Mammary epithelial cell (primary cell): ENCODE measurements at places on chromosomes 2 and 18. TPM values are rescaled to one million over a fixed set of nuclear protein-coding genes. Genes with fewer than 3 reads are reported as not detected.

GRCh38 chr2:238506371-238507068 is 79.8 kb downstream of the ASB1 start:
- DNase-seq, result no peak

GRCh38 chr18:55245211-55245614 is 286.0 kb upstream of the CCDC68 start:
- no peak for DNase-seq

The SLC9A4 gene
- not detected for polyA plus RNA-seq

The TSN gene
- polyA plus RNA-seq, result 31.7 TPM

DNA sequence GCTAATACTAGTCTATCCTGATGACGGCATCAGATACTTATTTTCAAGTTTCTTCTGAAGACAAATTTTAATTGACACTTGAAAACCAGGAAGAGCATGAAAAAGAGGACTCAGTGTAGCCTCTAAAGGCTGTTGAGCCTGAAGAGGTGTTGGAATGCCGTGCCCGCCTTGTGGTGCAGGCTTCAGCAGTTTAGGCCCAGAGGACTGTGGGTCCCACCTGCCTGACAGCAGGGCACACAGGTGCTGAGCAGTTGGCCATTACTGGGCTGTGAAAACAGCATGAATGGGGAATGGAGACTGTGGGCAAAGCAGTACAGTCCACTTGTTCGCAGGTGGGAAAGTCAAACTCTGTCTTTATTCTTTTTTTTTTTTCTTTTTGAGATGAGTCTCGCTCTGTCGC is 49.8 kb upstream of the THOC1 start:
- no peak for DNase-seq

GRCh38 chr18:21099442-21099841 is 12.2 kb downstream of the ROCK1 start:
- no peak for DNase-seq

The FAP gene
- polyA plus RNA-seq, result 25.5 TPM

DNA sequence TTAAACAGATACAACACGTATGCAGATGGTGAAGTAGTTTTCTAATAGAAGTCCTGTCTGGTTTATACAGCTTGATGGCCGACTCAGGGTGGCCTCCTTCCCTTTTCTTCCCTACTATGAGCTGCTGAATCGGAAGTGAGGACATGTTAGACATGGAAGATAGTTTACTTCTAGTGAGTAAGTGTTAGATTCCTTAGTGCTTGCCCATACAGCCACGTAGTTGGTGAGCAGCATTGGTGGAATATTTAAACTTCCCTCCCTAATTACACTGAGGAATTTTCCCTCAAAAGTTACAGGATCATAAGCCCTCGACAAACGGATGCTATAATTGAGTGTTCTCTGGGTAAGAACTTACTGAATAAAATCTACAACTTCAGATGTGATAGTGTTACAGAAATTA is 52.1 kb downstream of the RHBDD1 start:
- no peak for DNase-seq

GRCh38 chr2:41129988-41130387 is 678.1 kb upstream of the SLC8A1 start:
- DNase-seq, result no peak

GRCh38 chr2:231673348-231673770 is 35.0 kb upstream of the PTMA start:
- no peak for DNase-seq

DNA sequence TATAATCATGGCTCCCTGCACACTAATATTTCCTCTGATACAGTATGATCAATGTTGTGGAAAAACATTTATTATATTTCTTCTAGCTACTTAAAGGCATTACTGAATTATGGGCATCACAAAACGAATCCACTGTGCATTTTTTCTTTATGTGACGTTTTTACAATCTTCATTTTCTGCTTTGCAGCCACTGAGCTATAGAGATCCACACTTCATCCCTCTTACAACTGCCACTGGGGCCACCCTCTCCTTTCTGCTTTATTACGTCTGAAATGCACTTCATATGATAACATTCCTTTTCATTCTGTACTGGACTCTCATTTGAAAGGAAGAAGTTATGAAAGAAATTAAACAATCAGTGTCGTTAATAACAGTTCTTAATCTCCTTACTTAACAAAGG is 394.5 kb upstream of the HNRNPA3 start:
- DNase-seq, result no peak

The LPIN2 gene
- polyA plus RNA-seq, result 6.4 TPM

The TTN gene
- 0.16 TPM for polyA plus RNA-seq

The ZSWIM2 gene
- not detected for polyA plus RNA-seq

- DNase-seq, result peak; percentile 67
Observed at GRCh38 chr18:9612215-9612830, 2.0 kb downstream of the PPP4R1 start.

GRCh38 chr2:74690571-74690970 is 36.5 kb downstream of the SEMA4F start:
- DNase-seq, result peak; percentile 61

- DNase-seq, result no peak
Observed at GRCh38 chr18:11570769-11571412, 38.5 kb upstream of the SLC35G4 start.

DNA sequence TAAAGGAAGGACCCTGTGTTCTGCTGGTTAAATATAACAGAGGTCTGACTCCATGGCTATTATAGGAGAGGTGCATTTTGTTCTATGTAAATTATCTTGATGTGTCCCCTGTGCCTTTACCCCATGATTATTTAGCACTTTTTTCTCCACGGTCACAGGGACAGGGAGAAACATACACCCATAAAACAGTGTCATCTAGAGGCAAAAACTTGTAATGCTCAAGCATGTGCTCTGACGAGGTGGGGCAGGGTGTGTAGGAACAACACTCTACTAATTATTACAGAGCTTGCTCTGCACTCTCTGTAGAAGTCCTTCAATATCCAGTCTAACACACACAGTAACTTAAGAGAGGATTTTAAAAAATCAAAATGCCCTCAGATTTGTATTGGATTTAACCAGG is 187.9 kb downstream of the NEDD4L start:
- DNase-seq, result no peak

The CPO gene
- polyA plus RNA-seq, result not detected

GRCh38 chr18:74682991-74683297 is 85.3 kb downstream of the ZNF407 start:
- DNase-seq, result peak; percentile 34

GRCh38 chr2:144518748-144519596 is 947 bp downstream of the ZEB2 start:
- no peak for DNase-seq

DNA sequence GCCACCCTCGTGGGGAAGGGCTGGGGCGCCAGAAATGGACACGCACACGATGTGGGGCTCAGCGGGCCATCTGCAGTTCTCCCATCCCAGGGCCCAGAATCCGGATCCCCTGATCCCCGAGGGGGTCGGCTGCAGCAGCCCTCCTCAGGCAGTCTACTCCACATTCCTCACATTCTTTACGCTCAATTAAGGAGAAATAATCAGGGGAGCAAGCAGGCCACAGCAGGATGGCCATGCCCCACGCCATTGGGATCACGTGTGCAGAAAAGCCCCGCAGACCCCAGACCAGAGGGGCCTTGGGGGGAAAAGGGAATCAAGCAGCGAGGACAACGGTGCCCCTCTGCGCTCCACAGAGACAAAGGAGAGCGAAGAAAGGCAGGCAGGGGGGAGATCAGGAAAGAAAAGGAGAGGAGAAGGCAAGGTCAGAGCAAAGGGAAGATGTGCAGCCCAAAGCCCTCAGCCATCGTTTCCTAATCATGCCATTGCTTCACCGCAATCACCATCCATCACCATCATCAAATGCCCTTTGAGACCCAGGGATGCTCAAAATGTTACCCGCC is 17.5 kb upstream of the PKDCC start:
- DNase-seq, result no peak

The EPHA4 gene
- 2.0 TPM for polyA plus RNA-seq

- no peak for DNase-seq
Observed at GRCh38 chr2:207983641-207984042, 41.7 kb downstream of the PLEKHM3 start.

DNA sequence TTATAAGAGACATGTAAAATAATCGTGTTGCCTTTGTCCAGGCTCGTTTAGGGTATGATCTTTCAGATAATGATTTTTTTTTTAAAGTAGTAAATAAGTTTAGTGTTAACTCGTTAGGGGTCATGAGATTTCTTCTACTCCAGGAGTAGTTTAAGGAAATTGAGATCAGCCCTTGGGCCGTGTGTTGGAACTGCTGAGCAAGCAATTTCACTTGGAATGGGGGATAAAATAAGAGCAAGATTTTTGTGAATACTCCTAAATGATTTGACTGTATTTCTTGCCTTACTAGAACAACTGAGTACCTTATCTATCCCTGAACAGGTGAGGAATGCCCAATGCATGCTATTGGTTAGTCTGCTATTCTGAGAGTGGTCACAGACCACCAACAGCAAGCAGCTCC is 102.2 kb upstream of the SERPINE2 start:
- no peak for DNase-seq

DNA sequence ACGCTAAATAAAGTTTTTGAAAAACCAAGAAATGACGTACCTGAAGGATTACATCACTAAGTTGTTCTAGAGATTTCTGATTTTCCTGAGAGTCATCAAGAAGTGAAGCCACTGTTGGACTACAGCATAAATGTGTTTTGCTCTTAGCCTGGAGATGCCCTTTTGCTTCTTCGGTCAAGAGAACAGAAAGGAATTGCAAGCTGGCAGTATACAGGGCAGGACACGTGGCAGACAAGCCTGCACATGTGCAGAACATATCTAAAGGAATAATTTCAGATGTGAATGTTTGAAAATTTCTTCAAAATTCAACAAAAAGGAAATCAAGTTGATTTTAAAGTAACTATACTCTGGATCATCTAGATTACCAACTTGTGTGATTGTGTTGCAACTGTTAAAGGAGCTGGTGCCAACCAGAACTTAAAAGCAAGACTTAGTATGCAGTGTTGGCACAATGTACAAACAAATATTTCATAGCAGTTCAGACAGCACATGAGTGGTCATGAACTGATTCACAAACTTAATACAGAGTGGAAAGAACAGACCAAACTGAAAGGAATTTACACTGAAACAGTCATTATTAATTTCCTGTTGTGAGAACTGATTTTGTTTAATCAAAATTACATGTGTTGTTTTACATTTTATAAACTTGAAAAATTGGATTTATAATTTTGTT is 100.4 kb upstream of the CD226 start:
- DNase-seq, result peak; percentile 83

The USP40 gene
- polyA plus RNA-seq, result 28.2 TPM

DNA sequence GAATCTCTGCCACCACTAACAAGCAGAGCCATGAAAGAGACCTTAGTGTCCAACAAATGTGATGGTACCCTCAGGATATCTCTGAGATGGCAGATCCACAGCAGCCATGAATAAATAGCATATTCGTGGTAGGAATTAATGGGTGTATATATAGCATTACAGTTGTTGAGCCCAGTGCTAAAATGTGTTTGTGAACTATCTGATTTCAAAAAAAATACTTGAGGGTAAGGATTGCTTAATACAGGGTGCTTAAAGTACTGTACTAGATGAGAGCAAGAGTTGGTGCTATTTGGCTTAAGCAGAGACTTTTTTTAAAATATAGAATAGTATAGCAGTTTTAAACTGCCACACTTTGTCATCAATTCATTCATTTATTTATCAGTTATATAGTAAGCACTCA is 101.5 kb upstream of the GALNT5 start:
- DNase-seq, result no peak

- DNase-seq, result no peak
Observed at GRCh38 chr2:227241005-227241404, 76.6 kb downstream of the COL4A3 start.

The PLGLB2 gene
- 0.05 TPM for polyA plus RNA-seq

DNA sequence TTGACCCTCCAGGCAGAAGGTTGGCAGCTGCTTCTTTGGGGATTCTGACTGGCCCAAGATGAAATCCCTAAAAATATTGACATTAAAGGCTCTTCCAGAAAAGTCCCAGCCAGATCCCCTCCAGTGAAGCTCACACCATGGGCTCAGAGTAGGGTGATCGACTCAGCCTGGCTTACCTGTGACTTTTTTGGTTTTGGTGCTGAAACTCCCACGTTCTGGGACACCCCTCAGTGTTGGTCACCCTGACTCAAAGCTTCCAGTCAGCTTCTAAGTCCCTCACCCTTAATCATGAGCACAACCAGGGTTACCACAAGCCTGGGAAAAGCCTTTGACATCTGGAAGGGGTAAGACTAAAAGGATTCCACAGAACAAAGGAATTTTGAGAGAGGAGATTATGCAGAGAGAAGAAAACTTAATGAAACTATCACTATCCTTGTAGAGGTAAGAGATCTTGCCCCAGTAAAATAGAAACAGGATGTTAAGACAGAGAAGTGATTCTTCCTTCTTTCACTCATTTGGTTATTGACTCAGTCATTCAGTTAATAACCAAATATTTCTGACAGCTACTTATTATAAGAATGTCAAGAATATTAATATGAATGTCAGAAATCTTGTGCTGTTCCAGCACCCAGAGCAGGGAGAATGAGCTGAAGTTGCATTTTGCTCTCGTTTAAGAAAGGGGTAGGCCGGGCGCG is 66.8 kb upstream of the SEC11C start:
- DNase-seq, result no peak

DNA sequence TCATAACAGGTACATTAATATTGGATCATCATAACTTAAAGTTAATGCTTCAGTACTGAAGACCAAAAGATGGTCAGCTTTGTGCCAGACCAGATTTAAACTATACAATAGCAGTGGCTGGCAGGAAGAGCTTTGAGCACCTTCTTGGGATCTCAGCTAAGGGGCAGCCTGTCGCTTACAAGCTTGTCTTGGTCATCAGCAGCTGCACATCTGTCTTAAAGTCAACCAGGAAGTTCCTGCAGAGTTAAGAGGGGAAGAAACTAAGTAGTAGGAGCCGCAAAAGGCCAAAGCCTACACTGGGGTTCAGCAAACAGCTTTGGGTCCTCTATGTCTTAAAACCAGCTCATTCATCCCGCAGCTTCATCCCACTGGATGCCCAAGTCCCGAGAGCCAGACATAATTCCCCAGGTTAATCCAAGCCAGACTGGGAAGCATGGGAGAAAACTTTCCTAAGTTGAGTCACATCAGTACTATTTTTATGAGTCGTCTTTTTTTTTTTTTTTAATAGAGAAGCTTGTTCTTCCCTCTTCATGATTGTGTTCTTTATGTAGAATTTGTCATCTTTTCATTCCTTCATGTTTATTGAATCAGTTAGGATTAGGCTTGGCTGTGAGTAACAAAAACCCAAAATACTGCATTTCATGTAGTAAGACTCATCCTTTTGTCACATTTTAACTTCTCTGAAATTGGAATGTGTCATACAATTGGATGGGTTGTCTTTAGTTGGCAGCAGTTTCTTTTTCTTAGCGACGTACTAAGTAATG is 59.3 kb downstream of the SERTAD2 start:
- peak; percentile 68 for DNase-seq

GRCh38 chr2:69939722-69940121 is 21.7 kb downstream of the ASPRV1 start:
- no peak for DNase-seq

GRCh38 chr18:22822024-22822423 is 111.1 kb upstream of the RBBP8 start:
- DNase-seq, result peak; percentile 81

GRCh38 chr2:237064203-237065070 is 21.3 kb upstream of the COPS8 start:
- DNase-seq, result no peak
